NCI-H187 (cell line): ENCODE measurements at places on chromosomes 3 and 15.

- no peak for DNase-seq
Observed at GRCh38 chr3:48715174-48715800, 1.7 kb downstream of the IP6K2 start.

- DNase-seq = no peak
Observed at GRCh38 chr3:13119471-13120220, 46.4 kb upstream of the IQSEC1 start.

GRCh38 chr3:39122813-39123212, 15.3 kb downstream of the TTC21A start:
- no peak for DNase-seq

- no peak for DNase-seq
Observed at GRCh38 chr3:171456765-171457606, 3.2 kb downstream of the TNIK start.

DNA sequence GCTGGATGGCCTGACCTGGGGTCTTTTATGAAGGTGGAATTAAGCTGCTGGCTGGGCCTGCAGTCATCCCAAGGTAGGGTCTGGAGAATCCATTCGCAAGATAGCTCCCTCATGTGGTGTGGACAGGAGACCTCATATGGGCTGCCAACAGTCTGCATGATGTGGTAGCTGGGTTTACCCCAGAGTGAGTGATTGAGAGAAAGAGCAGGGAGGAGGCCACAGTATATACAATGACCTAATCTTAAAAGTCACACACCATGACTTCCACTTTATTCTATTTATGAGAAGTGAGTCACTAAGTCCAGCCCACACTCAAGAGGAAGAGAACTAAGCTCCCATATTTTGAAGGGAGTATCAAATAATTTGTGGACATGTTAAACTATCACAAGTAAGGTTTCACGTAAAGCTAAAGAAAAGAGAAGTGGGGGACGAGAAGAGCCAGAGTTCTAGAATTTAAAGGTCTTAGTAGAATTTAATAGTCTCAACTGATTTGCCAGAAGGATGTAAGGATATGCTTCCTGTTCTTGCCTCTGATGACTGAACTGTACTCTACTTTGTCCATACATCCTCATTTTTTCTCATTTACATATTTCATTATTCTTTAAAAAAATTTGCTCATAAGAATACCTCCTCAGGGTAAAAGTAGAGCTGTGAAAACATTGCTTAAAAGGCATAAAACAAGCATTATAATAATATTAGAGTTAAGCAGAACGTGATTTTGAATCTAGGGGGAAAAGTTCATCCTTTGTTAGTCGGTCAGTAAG, 184.4 kb downstream of the PEX5L start:
- DNase-seq = no peak

DNA sequence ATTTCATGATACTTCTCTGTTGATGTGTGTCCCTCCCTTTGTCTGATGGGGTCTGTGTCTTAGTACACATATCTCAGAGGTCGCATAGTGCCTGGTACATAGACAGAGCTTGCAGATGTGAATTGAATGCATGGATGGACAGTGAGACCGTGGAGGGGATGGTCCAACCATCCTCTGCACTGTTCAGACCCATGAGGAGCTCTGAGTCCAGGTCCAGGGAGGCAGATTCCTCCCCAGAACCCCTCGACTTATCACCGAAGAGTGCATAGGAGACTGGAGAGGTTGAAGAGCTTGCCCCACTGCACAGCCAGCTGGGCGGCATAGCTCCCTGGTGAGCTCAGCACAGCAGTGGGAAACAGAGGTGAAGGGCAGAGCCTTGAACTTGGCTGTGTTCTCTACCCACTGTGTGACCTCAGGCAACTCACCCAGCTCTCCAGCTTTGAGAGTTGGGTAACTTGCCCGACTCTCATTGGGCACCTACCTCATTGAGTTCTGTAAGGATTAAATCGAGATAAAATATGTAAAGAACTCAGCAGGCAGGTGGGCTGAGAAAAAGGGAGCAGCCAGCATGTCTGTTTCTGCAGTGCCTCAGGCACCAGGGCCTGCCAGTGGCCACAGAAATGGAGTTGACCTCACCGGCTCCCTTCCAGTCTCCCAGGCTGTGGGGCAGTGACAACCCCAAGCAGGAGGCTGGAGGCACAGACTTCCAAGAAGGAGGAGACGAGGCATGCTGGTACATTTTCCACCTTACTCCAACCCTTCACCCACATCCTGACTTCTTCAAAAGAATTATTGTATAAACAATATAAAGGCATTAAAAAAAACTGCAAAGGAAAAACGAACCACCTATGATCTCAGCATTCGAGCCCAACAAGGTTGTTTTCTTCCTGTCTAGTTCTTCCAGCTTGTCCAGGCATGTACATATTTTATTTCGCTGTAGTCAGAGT, 54.1 kb upstream of the TFRC start:
- DNase-seq = no peak

DNA sequence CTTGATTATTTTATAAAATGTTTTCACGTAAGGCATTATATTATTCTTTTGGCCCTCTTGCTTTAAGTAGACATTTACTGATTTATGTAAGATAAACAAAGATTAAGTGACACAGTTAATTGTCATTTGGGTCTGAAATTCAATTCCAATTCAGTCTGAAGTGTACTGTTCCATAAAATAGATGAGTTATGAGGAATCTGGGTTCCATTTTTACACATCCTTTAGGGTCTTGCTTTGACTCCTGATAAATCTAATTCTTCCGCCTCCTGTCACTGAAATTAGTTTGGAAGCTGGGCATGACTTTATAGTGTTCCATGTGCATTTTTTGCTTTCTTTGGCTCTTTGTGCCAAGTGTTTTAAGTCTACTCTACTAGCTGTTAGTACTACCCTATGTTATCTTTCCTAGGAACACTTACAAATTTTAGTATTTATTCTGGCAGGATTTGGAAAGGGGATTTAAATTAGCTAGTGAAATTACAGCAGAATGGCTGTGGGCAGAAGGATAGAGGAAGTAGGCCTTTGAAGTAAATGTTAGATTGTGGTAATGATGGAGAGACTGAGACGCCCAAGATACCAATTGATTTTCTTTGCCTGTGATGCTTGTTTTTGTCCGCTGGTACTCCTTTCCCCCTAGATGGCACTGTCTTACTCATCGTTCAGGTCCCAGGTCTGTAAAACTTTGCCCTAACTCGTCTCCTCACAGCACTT, 14.3 kb downstream of the ARL8B start:
- DNase-seq = no peak

- no peak for DNase-seq
Observed at GRCh38 chr3:179962629-179963387, 73.9 kb downstream of the PEX5L start.

DNA sequence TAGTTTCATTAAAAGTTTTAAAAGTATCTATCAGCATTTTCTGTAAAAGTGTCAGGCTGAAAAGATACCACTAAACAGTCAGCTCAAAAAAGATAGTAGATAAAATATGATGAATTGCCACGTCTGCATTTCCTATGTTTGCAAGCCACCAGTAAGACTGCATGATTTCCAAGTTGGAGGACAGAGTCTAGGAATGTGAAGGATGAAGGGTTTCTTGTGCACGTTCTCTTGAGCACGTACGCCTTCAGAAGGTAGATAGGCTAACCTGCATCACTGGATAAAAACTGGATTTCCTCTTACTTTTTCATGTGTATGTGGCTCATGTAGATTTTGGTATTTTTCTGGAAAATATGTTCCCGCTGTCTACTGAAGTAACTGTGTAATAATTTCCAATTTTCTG, 9.9 kb upstream of the SEMA6D start:
- DNase-seq = no peak

DNA sequence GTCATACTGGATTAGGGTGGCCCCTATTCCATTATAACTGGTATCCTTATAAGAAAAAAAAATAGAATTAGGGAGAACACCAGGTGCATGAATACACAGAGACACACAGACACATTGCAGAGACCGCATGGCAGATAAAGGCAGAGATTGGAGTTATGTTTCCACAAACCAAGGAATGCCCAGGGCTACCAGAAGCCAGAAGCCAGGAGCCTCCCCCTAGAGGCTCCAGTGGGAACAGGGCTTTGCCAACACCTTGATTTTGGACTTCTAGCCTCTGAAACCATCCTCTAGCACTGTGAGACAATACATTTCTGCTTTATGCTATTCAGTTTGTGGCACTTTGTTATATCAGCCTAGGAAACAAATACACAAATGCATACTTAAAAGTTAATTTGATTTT, 10.4 kb downstream of the GOLM2 start:
- no peak for DNase-seq

GRCh38 chr3:124530916-124531315, 199.3 kb upstream of the UMPS start:
- no peak for DNase-seq

DNA sequence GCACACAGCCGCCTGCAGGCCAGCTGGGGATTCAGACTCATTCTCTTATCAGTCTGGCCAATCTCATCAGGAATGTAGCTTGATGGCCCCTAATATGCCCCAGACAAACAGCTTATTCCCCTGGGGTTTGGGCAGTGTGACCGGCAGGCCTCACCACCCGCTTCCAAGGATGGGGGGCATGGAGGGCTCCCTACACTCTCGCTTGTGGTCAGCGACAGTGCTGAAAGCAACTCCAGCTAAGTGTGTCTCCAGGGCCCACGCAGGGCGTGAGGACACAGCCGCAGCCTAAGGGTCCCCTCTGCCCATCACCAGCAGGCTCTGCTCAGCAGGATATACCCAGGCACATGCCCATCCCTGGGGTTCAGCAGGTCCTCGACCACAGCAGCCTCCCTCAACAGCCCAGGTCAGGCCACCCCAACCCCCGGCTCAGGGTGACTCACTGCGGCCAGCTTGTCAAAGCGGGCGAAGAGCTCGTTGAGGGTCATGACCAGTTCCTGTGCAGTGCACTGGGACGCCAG, 116.7 kb downstream of the ADCY5 start:
- DNase-seq = no peak

DNA sequence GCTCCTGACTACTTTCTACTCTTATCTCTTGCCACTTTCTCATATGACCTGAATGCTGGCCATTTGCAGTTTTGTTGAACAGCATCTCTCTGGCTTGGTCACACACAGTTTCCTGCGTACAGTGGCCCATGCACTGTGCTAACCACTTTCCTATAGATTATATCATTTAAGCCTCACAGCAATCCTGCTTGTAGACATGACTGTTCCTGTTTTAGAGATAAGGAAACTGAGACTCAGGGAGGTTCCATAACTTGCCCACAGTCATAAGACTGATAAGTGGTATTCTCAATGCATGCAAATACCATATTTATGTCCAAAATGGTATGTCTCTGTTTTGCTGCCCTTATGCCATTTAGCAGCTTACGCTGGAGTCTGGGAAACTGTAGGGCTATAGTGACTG, 229.5 kb downstream of the NR1D2 start:
- no peak for DNase-seq

- no peak for DNase-seq
Observed at GRCh38 chr3:123432832-123433523, 15.9 kb downstream of the ADCY5 start.

DNA sequence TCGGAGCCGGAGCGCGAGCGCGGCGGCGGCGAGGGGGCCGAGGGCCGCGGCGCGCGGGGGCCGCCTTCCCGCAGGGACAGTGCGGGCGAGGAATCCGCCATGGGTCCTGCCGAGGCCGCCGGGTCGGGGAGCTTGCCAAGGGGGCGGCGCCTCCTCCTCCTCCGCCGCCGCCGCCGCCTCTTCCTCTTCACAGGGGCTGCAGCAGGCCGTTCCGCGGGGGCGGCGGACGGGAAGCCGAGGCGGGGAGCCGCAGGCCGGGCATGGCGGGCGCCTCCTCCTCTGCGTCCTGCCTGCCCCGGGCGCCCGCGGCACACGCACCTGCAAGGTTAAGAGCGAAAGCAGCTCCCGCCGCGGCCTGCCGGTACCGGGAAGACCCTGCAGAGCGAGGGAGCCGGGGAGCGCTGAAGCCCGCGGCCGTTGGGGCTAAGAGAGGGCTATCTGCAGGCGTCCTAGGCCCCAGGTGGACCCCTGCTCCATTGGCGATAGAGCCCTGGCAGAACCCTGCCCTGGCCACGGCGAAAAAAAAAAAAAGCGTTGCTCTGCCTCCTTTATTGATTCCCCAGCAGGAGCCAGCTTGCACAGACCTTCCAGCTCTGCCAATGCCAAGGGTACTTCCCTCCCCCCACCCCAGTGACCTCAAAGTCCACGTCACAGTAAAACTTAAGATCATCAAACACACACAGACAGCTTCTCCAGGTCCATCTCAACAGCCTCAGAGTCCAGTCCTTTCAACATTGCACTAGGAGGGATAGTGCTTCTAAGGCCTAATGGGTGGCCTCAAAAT, at the start of gene LYSMD2:
Gene LYSMD2, minus strand, starts transcription at position 134 of the 784 bp plus-strand sequence. Its CDS starts 33 bp downstream, at position 101.
- DNase-seq = no peak

- no peak for DNase-seq
Observed at GRCh38 chr3:10527295-10528001, 22.1 kb upstream of the ATP2B2 start.

GRCh38 chr3:194874783-194875182, 189.1 kb downstream of the FAM43A start:
- DNase-seq = no peak

DNA sequence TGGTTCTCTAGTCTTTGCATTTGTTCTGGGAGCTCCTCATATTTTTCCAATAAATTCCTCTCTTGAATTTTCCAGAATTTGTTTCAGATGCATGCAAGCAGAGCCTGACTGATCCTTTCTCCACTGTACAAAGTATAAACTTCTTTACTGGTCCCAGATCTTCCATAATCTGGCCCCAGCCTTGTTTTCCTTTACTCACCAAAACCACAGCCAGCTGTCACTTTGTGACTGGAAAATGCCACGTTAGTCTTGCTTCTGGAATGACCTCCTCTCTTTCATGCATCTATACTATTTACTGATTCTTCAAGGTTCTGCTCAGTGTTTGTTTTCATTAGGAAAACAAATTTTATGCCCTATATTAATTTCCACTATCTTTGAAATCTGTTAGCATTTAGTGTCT, 60.4 kb upstream of the SPPL2A start:
- no peak for DNase-seq

- no peak for DNase-seq
Observed at GRCh38 chr15:50232791-50233190, 32.7 kb downstream of the HDC start.

- DNase-seq = no peak
Observed at GRCh38 chr15:70067011-70067410, 30.7 kb downstream of the TLE3 start.

- no peak for DNase-seq
Observed at GRCh38 chr3:14120111-14120920, 4.4 kb downstream of the CHCHD4 start.

GRCh38 chr15:87942316-87942715, 314.2 kb downstream of the NTRK3 start:
- no peak for DNase-seq

GRCh38 chr15:90701048-90701447, 16.1 kb upstream of the BLM start:
- DNase-seq = no peak

GRCh38 chr3:114417675-114418074, 123.8 kb downstream of the TIGIT start:
- DNase-seq = no peak

GRCh38 chr3:72577190-72577589, 271.1 kb downstream of the SHQ1 start:
- no peak for DNase-seq
